ENCODE measurements at places on chromosomes 3 and 15. TPM values are rescaled to one million over a fixed set of nuclear protein-coding genes. Genes with fewer than 3 reads are reported as not detected.
A peak's percentile ranks its signal among the peaks of the same experiment; 100 is the strongest.

GRCh38 chr3:186169379-186169778 is 60.5 kb upstream of the ETV5 start:
- no peak overlapping the region for H3K27ac ChIP-seq
- H3K36me3 ChIP-seq = no peaks in the 10 kb centered on the region
- H3K27me3 ChIP-seq = no peaks in the 10 kb centered on the region
- H3K4me1 ChIP-seq = no peaks in the 10 kb centered on the region
- H3K4me3 ChIP-seq = no peak overlapping the region

DNA sequence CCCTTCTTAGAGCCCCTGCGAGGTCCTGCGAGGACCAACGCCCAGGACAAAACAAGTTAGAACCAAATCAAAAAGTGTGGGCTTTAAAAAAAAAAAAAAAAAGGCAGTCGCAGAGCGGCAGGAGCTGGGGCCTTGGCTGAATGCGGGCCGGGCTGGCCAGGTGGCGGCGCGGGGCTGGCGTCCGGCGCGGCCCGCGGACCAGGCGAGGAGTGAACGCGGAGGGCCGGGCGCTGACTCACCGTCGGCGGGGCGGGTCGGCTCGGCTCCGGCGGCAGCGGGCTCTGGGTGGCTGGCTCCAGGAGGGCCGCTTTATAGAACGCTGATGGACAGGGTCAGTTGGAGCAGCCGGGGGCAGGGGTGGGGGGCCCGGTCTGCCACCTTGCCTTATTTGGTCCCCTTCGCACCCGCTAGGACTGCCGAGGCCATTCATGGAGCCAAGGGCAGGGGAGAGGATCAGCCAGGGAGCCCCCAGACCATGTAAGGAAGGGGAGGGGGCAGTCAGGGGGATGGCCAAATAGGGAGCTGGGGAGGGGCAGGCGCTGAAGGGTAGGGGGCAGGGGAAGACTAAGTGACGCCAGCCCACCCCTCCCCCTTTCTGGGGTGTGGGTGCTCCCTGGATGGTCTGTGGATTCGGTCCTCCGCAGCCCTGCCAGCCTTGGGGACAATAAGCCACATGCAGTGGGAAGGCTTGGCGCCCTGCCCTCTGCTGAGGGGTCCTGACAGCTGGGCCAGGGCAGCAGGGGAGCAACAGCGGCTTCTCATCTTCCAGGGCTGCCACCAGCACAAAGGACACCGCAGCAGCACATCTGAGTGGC is at the start of gene ACTC1:
Gene ACTC1 (minus strand): TSS at position 283 of the 815 bp plus-strand sequence. CDS start 741 bp downstream, outside the sequence.
- no peaks in the 10 kb centered on the region for H3K27me3 ChIP-seq
- no peak within 1 kb of the TSS for H3K4me3 ChIP-seq
- no peak within 1 kb of the TSS for H3K27ac ChIP-seq
- no peaks in the 10 kb centered on the region for H3K36me3 ChIP-seq
- H3K4me1 ChIP-seq = no peaks in the 10 kb centered on the region

GRCh38 chr3:43176666-43177065 is 70.8 kb upstream of the POMGNT2 start:
- no peak overlapping the region for H3K27ac ChIP-seq
- no peak for DNase-seq
- peaks cover 32% of the 10 kb centered on the region for H3K4me1 ChIP-seq
- no peak overlapping the region for H3K4me3 ChIP-seq

Gene TJP1
- total RNA-seq = not detected

GRCh38 chr3:55202326-55202725 is 274.5 kb upstream of the LRTM1 start:
- H3K4me3 ChIP-seq = no peak overlapping the region
- H3K36me3 ChIP-seq = no peaks in the 10 kb centered on the region
- no peaks in the 10 kb centered on the region for H3K4me1 ChIP-seq
- no peaks in the 10 kb centered on the region for H3K27me3 ChIP-seq

DNA sequence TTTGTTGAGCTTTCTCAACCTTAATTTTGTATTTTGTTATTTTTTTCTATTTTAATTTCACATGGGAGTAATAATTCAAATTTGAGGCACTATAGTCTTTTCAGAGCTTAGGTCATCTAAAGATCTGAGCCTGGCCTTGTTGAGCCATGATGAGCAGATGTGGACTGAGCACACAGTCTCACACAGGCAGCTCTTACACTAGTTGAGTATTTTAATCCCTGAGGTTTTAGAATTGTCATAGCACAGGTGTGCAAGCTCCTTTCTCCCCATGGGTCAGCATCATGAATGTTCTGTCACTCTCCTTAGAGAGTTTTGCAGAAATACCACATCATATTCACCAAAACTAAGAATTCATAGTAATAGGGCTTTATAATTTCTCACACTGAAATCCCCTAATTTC is 4.9 kb downstream of the ZBTB38 start:
- no peak overlapping the region for H3K27ac ChIP-seq
- H3K4me1 ChIP-seq = peaks cover 12% of the 10 kb centered on the region
- no peak overlapping the region for H3K4me3 ChIP-seq
- H3K27me3 ChIP-seq = no peaks in the 10 kb centered on the region

DNA sequence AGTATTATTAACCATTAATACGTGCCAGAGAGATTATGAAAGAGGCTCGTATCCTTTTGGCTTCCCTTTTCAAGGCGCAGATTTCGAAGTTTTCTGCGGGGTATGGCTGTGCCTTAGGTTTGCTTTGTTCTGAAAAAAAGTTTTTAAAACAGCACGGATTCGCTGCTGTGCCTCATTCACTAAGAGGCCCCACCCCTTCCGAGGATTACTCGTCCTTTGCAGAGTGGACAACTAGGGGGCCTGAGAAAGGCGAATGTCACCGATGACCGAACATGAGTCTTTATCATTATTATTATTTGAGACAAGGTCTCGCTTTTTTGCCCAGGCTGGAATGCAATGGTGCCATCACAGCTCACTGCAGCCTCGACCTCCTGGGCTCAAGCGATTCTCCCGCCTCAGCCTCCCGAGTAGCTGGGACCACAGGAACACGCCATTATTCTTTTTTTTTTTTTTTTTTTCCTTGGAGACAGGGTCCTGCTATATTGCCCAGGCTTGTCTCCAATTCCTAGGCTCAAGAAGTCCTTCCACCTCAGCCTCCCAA is 684 bp upstream of the RPS27L start:
- peak overlapping the region; percentile 82 for H3K27ac ChIP-seq
- H3K36me3 ChIP-seq = no peaks in the 10 kb centered on the region
- H3K4me3 ChIP-seq = peak overlapping the region; percentile 83

GRCh38 chr3:37462452-37462851 is 288.1 kb upstream of the LRRFIP2 start:
- H3K4me1 ChIP-seq = no peaks in the 10 kb centered on the region
- no peak overlapping the region for H3K27ac ChIP-seq
- no peak overlapping the region for H3K4me3 ChIP-seq
- H3K36me3 ChIP-seq = no peaks in the 10 kb centered on the region
- H3K27me3 ChIP-seq = peaks cover 9% of the 10 kb centered on the region
- DNase-seq = no peak

Gene FES
- total RNA-seq = 2.6 TPM

DNA sequence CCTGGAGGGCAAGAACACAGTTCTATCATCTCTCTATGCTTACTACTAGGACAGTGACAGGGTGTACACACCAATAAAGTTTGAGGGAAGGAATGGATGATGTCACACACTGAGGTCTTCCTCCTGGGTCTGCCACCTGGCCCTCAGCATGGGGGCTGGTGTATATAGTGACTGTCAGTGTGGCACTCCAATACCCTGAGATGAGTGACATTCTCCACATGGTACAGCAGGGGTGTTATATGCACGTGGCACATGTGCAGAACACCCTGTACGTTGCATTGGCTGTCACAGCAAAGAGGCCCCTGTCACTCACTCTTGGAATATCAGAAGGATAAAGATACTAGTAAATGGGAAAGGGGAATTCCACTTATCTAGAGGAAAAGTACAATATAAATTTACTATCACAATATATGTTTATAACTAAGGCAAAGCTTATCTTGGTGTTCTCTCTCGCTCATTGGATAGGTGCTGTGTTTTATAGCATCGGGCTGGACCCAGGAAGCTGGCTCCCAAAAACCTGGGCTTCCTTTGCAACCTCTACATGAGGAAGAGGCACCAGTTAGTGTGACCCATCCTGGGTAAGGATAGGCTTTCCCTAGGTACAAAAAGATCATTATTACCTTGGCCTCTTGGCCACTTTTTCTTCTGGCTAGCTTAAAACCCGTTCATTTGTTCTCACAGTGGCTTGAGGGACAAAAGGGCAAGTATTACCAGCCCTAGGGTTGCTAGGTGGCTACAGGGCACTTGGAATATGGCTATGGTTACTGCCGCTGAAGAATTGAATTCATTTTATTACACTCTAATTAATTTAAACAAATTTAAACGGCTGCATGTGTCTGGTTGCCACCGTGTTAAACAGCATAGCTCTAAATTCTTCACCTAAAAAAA is 54.8 kb upstream of the HES1 start:
- H3K27me3 ChIP-seq = no peaks in the 10 kb centered on the region
- H3K4me1 ChIP-seq = no peaks in the 10 kb centered on the region
- no peak overlapping the region for H3K27ac ChIP-seq
- no peak for DNase-seq

DNA sequence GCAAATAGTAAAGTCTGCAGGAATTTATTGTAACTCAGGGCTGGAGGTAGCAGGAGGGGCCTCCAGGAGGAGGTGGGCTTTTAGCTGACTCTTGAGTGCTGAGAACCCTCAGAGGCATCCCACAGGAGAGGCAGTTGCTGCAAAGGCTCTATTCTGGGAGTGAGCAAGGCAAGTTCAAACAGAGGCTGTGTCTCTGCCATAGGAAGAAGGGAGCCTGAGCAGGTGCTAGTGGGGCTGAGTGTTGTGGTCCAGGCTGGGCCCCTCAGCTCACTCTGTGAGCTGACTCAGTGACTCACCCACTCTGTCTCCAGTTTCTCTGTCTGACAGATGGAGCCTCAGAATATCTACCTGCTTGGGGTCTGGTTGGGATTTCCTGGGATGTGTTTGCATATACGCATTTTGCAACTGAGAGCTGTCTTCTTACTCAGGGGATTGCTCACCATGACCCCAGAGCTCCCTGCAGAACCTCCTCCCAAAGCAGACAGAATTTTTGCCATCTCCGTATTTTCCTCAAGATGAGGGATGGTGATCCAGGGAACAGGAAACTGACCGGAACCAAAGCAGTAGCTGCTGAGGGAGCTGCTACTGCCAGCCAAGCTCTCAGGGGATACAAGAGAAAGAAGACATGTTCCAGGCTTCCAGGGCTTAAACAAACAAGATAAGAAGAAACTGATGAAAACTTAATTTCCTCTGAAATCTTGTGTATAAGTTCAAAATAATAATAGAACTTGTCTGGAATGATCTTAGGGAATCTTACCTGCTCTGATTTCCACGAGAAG is 13.6 kb upstream of the NOX5 start:
- H3K27me3 ChIP-seq = no peaks in the 10 kb centered on the region
- no peak for DNase-seq

- H3K4me3 ChIP-seq = no peak overlapping the region
- no peaks in the 10 kb centered on the region for H3K27me3 ChIP-seq
- H3K36me3 ChIP-seq = no peaks in the 10 kb centered on the region
- DNase-seq = no peak
- H3K4me1 ChIP-seq = peaks cover 40% of the 10 kb centered on the region
Measured at GRCh38 chr3:129018751-129019150, 17.6 kb downstream of the EFCC1 start.

DNA sequence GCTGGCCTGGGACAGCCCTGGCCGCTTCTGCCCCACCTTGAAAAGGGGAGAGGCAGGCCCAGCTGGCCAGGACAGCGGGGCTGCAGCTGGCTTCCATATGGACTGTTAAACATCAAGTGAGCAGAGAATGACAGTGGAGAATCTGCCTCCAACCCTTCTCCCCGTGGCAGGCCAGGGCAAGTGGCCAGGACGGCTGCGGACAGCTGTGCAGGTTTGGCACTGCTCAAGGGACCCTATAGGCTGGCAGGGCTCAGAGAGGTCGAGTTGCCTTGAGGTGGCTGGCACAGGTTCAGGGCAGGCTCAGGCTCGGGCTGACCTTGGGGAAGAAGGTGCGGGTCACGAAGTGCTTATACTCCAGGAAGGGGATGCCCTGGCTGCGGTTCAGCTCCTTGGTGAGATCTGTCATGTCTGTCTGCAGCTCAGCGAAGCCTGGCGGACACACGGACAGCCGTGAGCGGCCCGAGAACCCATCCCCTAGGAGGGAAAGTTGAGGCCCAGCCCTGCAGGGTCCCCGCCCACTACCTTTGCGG is 24.3 kb downstream of the H1-8 start:
- peaks cover 13% of the 10 kb centered on the region for H3K4me1 ChIP-seq
- DNase-seq = no peak
- H3K27me3 ChIP-seq = no peaks in the 10 kb centered on the region
- no peak overlapping the region for H3K27ac ChIP-seq
- no peaks in the 10 kb centered on the region for H3K36me3 ChIP-seq

DNA sequence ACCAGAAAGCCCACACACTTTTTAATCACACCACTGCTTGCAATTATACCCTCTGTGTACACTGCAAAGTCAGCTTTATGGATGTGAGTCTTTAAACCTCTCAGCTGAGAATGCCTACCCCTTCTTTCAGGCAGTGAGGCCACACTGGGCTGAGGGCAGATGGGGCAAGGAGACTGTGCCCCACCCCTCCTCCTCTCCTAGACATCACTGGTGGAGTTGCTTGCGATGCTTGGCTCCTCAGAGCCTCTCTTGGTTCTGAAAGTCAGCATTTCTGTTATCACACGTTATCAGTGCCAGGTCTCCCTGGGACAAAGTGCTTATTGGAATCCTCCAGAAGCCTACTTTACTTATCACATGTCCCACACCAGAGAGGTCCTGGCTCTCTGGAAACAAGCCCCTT is 128.2 kb downstream of the ZNF621 start:
- H3K4me3 ChIP-seq = no peak overlapping the region
- DNase-seq = no peak
- H3K27me3 ChIP-seq = no peaks in the 10 kb centered on the region
- H3K36me3 ChIP-seq = no peaks in the 10 kb centered on the region

Gene WNT7A
- 0.38 TPM for total RNA-seq

DNA sequence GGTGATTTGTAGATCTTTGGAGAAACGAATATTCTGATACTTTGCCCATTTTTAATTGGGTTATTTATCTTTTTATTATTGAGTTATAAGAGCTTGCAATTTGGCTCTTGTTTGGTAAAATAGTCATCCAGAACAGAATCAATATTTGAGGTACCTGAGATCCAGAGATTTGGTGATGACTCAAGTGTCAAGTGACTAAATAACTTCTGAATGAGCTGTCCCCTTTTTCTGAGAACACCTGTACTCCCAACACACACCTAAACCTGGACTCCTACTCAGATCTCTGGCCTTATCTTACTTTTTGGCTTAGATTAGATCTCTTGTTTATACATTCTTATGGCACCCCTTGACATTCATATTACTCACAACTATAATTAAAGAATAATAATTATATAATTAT is 3.1 kb upstream of the TRA2B start:
- peaks cover 7% of the 10 kb centered on the region for H3K4me1 ChIP-seq
- no peaks in the 10 kb centered on the region for H3K36me3 ChIP-seq
- no peak overlapping the region for H3K27ac ChIP-seq
- no peak overlapping the region for H3K4me3 ChIP-seq

Gene MITF
- 0.38 TPM for total RNA-seq

Gene STX19
- not detected for total RNA-seq

GRCh38 chr3:129346695-129347457 is 68.2 kb downstream of the HMCES start:
- H3K4me1 ChIP-seq = no peaks in the 10 kb centered on the region
- no peaks in the 10 kb centered on the region for H3K36me3 ChIP-seq
- H3K27me3 ChIP-seq = no peaks in the 10 kb centered on the region
- H3K27ac ChIP-seq = no peak overlapping the region
- peak; percentile 8 for DNase-seq
- no peak overlapping the region for H3K4me3 ChIP-seq

Gene HYAL3
- 8.4 TPM for total RNA-seq

Gene CPN2
- total RNA-seq = not detected

GRCh38 chr3:113183748-113184661 is 27.4 kb upstream of the BOC start:
- H3K27ac ChIP-seq = no peak overlapping the region
- no peaks in the 10 kb centered on the region for H3K27me3 ChIP-seq
- no peaks in the 10 kb centered on the region for H3K4me1 ChIP-seq
- no peak overlapping the region for H3K4me3 ChIP-seq

Gene USF3
- 11.2 TPM for total RNA-seq

Gene LINGO1
- not detected for total RNA-seq

Gene MYLK
- total RNA-seq = not detected

Measured in CD8-positive, alpha-beta memory T cell (primary cell).